NCI-H1417 (cell line): ENCODE measurements at places on chromosomes 1 and 21.

GRCh38 chr1:96538111-96538641 lies 183.4 kb upstream of the PTBP2 start:
- DNase-seq: peak; percentile 19

GRCh38 chr1:215635827-215636226 lies 68.7 kb downstream of the KCTD3 start:
- no peak for DNase-seq

DNA sequence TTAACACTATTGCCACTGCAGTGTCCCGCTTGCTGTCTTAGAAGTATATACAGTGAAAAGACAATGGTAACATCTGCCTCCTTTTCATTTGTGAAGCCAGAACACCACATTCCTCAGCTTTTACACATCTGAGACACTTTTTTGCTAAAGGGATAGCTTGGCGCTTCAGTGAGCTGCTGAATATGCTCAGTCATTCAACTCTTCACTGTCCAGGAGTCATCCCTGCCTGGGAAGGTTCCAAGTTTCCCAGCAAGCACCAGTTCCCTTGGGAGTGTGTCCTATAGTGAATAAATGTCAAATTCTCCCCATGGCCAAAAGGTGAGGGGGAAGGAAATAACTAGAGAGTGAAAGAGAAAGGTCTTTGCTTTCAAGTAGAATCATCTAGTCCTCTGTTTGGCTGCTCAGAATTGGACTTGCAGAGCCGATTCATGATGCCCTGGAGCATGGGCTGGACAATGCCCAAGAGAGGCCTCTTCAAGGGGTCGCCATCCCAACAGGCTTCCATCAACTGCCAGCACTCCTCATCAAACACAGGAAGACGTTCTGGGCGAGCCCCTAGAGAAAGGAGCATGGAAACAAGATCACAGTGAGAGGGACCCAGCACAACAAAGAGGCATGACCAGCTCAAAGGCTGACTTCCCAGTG lies 25.5 kb upstream of the RBBP5 start:
- no peak for DNase-seq

GRCh38 chr21:46660505-46660904 lies 25.0 kb downstream of the PRMT2 start:
- no peak for DNase-seq

GRCh38 chr1:45008516-45008915 lies 2.6 kb downstream of the HECTD3 start:
- no peak for DNase-seq

DNA sequence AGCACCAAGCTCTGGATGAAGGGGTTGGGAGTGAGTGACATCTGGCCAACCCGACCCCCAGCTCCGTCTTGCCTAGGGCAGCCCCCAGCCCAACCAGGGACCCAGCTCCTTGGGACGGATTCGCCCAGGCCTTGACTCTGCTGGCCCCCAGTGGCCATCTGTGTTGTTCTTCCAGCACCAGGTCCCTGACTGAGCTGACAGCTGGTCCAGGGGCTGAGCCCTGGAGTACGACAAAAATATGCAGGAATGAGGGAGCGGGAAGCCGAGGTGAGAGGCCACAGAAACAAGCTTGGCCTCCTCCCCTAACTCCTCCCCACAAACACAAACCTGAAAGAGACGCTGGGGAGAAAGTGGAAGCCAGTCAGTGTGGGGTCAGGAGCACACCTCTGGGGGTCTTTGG lies 55.0 kb upstream of the PAX7 start:
- peak; percentile 15 for DNase-seq

DNA sequence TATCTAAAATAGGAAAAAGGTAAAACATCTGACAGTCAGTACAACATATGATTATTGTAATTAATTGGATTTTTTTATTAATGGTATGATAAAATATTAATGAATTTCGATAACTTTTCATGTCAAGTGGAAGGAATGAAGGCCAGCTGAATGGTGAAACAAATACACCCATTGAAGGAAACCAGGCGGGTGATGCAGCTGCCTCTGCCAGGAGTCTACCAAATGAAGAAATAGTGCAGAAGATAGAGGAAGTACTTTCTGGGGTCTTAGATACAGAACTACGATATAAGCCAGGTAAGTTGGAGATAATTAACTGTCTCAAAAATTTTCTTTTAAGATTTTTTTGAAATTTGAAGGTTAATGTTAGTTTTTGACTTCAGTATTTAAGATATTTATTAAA lies 3.2 kb downstream of the SON start:
- no peak for DNase-seq

DNA sequence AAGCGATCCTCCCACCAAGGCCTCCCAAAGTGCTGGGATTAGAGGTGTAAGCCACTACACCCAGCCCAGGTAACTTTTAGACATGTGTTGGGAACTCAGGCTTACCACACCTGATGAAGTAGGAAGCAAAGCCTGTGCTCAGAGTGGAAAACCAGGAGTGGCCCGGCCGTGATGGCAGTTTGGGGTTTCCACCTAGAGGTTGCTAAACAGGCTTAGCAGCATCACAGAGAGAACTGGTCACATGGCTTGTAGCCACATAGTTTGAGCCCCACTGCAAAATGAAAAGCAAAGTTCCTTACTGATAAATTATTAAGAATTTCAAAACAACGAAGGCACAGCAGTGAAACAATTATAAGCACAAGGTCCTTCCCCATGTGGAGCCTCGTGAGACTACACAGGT lies 142.6 kb upstream of the CXADR start:
- no peak for DNase-seq

DNA sequence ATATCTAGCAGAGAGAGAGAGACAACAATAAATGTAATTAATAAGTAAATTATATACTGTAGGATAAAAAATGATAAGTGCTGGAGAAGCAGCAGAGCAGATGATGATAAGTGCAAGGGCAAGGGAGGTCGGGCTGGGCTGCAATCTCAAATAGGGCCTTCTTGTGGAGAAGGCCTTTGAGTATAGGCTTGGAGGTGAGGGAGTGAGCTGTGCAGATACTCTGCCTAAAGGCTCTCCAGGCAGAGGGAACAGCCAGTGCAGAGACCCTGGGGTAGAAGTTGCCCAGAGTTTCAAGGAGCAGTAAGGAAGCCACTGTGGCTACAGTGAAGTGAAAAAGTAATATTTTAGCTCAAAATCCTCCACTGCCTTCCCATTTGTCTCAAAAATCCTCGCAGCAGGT lies 59.2 kb upstream of the HTR1D start:
- no peak for DNase-seq

GRCh38 chr21:46294647-46295176 lies 8.6 kb downstream of the YBEY start:
- DNase-seq: no peak
